ENCODE measurements at places on chromosomes 16 and 17.
A peak's percentile ranks its signal among the peaks of the same experiment; 100 is the strongest.

DNA sequence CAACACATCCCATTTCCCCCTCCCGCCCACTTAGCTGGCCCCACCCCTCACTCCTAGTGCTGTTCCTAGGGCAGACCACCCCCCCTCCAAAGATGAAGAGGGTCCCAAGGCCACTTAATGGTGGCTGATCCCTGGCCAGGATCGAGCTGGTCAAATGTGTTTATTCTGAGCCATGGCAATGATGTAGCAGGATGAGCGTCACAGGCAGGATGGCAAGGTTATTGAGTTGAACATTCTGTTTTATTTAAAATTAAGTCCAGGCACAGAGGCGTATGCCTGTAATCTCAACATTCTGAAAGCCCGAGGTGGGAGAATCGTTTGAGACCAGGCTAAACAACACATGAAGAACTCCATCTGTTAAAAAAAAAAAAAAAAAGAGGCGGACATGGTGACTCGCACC lies 12.2 kb downstream of the ZNF423 start:
- no peak for DNase-seq

- no peak for DNase-seq
Observed at GRCh38 chr16:81717662-81718189, 61.4 kb upstream of the PLCG2 start.

DNA sequence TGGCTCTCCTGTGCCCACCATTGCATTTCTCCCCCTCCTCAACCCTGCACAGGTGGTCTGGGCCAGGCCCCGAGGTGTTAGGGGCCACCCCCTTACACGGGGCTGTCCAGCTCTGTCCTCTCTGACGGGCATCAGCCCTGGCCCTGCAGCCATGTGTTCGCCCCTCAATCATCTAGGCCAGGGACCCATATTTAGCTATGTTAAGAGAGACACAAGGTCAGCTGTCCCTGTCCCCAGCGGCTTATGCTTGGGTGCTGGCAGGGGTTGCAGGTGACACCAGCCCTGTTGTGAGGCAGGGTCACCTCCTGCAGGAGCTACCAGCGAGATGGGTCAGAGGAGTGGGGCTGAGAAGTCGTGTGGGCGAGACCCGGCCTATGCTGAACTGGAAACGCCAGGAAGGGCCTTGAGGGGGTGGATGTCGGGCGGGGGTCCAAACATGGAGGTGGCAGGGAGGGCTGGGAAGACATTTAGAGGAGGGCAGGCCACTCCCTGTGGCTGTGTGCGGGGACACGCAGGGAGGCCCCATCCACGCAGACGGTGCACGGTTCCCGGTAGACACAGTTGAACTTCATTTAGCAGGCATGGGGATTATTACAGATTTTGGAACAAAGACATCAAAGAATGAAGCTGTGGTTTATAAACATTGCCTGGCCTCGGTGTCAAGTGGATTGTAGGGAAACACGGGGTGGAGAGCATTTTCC lies 133.2 kb upstream of the CHMP6 start:
- no peak for DNase-seq

DNA sequence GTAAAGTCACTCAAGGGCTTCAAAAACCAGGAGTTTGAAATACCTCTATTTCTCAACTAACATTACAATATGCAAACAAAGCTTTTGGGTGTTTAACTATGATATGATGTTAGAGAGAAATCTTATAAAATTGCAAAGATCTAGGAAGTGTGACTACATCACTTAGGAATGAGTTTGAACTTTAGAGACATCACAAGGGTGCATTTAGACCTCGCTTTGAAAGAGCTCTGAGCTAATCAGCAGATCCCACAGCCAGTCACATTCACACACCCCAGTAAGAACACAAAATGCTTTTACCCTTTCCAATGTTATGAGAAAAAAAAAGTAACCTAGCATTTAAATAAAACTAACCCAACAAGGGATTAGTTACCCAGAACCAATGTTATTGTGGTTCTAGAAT lies 45.2 kb downstream of the HYDIN start:
- no peak for DNase-seq

DNA sequence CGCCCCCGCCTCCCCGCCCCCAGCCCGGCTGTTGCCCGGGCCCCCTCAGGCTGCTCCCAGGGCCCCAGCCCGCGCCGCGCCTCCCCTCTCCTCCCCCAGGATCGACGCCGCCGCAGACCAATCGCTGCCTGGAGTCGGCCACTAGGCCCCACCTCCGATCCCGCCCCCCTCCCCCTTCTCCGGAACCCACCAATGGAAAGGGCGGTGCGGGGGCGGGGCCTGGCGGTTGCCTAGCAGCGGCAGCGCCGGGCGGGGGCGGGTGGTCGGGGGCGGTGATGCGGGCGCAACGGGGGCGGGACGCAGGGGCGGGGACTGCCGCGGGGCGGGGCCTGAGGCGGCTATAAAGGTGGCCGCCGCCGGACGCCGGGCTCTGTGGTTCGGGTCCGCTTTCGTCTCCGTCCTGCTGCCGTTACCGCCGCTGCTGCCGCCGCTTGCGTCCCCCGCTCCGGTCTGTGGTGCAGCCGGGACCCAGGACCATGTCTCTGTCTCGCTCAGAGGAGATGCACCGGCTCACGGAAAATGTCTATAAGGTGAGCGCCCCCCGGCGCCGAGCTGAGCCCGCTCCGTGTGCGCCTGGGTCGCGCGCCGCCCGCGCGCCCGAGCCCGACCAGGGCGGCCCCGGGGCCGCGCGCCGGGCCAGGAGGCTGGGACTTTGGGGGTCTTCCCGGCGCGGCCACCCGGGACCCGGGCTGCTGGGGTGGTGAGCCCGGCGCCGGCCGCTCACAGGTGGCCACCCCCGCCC lies at the start of gene BAIAP2:
TSS of gene BAIAP2 (plus strand) at position 373 of the 742 bp plus-strand sequence. CDS start at position 477, 104 bp downstream.
- peak; percentile 59 for DNase-seq

DNA sequence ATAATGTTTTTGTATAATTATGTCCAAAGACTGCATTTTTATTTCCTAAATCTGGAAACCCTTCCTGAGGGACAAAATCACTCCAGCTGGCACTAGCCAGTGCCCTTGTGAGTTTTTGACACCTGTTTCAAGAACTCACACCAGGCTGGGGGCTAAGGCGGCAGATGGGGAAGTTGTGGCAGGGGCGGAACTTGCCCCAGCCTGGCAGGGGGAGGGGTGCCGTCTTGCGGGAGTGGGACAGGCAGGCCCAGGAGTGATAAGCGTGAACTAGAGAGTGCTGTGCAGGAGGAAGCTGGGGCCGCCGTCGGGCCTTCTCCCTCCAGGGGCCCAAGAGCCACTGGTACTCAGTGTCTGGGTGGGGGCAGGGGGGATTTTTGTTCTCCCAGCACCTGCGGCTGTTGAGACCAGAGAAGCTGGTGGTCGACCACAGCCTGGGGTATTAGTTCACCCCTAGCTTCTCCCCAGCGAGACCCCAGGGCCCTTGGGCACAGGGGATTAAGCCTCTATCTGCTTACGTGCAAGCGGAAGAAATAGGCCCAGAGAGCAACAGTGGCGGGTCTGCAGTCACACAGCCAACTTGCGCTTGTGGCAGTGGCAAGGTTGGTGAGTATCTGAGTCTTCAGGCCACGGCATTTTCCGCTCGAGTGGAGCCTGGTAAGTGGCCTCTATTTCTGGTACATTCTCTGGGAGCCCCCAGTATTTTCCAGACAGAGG lies 40.2 kb upstream of the PLCG2 start:
- DNase-seq: no peak

- no peak for DNase-seq
Observed at GRCh38 chr16:53712065-53712464, 8.1 kb downstream of the FTO start.

DNA sequence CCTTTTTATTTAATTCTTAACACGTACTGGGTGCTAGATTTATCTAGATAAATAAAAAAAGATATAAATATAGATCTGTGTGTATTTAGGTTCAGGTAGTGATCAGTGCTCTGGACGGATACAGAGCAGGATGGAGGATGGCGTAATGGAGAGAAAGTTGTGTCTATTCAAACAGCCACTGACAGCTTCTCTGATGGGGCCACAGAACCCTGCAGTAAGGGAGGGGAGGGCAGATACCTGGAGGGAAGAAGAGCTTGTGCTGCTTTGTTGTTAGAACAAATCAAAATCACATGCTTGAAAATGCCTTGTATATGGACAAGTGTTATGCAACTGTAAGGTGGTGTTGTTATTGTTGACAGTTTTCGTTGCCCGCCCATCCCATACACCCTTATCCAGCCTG lies 170.2 kb downstream of the UTP18 start:
- DNase-seq: no peak

- DNase-seq: no peak
Observed at GRCh38 chr17:35799942-35800341, 4.5 kb upstream of the MMP28 start.

DNA sequence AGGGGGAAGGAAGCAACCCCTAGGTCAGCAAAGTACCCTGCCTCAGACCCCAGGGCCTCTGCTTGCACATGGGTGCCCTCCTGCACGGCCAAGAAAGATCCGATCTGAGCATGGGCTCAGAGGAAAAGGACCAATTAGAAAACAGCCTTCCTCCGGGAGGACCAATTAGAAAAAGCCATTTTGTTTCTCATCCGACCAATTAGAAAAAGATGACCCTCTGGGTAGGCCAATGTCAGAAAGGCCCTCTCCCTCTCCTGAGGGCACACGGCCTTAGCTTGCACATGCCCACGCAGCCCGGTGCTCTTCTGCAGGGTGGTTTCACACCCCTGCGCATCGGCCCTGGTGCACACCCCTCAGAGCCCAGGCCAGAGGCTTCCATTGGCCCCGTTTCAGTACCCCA lies 5.1 kb upstream of the CISD3 start:
- DNase-seq: no peak

DNA sequence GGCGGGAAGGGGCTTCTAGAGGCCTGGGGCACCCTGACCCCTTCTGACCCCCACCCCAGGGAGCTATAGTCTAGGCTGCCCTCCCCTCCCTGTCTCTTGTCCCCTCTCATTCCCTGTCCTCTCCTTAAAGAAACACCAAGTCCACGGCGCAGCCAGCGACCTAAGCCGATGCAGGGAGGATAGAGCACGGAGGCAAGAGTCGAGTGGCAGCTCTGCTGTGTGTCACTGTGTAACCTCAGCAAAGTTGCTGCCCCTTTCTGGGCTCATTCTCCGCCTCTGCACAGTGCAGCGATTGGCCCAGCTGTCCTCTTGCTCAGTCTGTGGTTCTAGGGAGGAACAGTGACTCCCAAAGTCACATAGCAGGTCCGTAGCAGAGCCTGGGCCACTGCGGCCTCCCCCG lies 36.5 kb upstream of the SBK1 start:
- no peak for DNase-seq

DNA sequence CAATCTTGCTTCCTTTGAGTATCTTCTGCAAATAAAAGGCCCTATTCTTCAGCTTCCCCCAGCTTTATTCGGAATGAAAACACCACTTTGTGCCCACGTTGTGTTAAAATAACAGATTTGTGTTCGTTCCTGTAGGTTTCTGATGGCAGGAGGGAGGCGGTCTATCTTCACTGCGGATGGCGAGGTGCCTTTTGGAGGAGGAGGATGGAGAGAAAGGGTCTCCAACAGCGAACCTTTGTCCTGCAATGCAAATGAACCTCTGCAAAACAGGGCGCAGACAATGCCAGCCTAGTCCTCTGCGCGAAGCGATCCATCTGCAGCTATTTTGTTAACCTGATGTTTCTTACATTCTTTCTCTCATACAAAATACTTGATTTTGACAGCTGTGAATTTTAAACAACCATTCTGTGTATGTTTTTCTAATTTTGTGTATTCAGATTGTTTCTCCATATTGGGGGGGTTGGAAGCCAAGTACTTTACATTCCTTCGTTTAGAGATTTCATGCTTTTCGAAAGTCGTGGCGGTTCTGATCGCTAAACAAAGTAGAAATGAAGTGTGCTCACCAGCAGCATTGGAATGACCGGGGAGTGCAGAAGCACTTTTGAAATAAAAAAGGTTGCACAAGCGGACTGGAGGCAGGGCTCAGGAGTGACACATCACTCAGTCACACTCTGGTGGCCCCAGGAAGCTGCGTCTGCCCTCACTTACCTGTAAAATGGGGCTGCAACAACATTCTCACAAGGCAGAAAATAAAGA lies 279.0 kb upstream of the IRX5 start:
- DNase-seq: no peak

DNA sequence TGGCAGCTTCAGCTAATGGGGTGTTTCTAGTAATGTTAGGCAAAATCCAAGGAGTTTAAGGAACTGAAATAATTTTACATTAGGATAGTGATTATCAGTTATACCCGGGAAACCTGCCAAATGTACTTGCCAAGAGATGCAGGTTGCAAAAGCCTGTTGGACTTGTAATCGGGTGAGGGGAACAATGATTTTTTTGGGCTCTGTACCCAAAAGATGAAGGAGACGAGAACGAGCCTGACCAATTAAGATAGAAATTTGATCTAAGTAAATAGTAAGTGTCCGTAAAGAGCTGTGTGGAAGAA lies 56.3 kb upstream of the ARL4D start:
- DNase-seq: no peak

- no peak for DNase-seq
Observed at GRCh38 chr17:14353861-14354474, 53.1 kb downstream of the HS3ST3B1 start.

DNA sequence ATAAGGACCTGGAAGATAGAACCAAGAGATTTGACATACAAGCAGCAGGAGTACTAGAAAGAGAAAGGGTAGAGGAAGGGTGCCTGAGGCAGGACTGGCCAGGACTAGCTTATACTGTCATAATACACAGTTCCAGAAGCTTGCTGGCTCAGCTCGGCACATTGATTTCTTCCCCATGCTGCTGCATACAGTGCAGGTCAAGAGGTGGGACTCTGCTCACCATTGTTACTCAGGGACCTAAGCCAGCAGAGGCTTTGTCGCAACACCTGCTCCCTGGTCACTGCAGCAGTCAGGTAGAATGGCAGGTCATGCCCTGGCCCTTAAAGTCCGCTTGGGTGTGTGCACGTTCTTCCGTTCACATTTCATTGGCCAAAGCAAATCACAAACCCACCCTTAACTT lies 32.8 kb downstream of the LDHD start:
- no peak for DNase-seq

GRCh38 chr17:8220783-8221662 lies 10.6 kb upstream of the AURKB start:
- peak; percentile 83 for DNase-seq

- DNase-seq: peak; percentile 42
Observed at GRCh38 chr17:37067555-37068111, 118.9 kb downstream of the AATF start.

GRCh38 chr17:57168695-57169094 lies 83.6 kb downstream of the AKAP1 start:
- DNase-seq: no peak

DNA sequence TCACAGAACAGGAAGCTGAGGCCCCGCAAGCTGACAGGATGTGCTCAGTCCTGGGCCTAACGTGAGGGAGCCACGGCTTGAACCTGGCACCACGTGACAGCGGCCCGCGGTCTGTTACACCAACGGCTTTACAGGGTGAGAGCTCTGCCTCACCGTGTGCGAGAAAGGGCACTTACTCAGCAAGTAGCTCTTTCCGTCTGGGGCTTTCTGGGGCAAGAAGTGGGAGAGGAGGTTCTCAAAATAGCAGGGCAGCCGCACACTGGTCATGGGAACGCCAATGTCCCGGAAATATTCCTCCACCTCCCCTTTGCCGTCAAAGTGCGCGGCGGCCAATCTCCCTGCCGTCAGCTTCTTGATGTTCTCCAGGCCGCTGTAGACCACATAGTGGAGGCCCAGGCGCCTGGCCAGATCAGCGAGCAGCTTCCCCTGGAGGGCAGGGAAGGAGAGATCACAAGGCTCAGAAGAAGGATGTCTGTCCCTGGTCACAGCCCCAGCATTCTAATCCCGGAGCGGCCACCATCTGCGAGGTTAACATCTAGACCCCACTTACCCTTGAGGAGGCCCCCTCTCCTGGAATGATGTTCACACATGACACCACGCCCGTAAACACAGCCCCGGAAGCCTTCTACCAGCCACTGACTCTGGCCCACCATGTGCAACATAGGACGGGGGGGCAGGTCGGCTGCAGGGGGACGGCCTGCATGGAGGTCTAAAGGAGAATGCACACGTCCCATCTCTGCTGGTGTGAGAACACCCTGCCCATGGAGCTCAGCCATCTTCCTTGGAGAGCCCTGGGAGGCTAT lies 8.2 kb downstream of the NMRAL1 start:
- DNase-seq: no peak
